ENCODE measurements at places on chromosomes 16 and 17.

GRCh38 chr17:81054308-81054707, 19.4 kb downstream of the BAIAP2 start:
- no peak for DNase-seq

DNA sequence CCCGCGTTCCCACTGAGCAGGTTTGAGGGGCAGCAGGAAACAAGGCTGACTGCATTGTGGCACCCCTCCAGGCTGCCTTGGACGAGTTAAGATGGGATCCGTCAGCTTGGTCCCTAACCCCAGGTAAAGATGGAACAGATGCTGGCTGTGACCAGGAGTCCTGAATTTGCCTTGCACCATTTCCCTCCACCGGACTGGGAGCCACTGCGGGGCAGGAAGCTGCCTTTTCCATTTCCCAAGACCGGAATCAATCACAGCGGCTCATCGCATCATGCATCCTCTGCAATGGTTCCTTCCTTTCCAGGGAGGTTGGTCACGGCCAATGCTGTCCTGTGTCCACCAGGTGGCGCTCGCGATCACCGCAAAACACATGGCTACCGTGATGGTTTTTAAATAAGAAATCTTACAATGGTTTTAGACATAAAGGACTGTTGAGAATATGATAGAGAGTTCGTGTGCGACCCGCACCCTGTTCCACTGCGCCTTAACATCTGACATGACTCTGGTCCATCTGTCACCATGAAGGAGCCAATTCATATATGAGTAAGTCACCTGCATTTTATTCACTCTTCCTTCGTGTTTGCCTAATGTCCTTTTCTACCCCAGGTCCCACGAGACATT, 6.8 kb upstream of the MEAK7 start:
- DNase-seq, result peak; percentile 92

DNA sequence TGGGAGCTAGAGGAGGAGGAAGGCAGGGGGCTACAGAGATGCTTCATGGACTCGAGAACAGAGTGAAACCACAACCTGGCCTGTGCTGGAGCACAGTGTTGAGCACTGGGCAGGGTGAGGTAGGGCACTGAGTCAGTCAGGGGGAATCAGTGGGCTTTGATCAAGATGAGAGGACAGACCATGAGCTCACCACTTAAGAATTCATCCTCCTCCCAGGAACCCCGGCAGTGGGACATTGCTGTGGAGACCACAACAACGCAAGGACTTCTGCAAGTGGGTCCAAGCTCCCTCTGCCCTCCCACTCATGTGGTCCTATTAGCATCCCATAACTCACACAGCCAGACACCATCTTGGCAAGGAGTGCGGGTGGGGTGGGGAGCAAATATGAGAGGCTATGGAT, 1.7 kb upstream of the CES5A start:
- no peak for DNase-seq

- DNase-seq, result no peak
These were observed 34.0 kb downstream of the TMEM132E start for GRCh38 chr17:34613064-34614019.

GRCh38 chr17:83013779-83014117, 65.7 kb upstream of the METRNL start:
- DNase-seq, result no peak

GRCh38 chr16:66534376-66534799, 15.5 kb downstream of the TK2 start:
- DNase-seq, result no peak

DNA sequence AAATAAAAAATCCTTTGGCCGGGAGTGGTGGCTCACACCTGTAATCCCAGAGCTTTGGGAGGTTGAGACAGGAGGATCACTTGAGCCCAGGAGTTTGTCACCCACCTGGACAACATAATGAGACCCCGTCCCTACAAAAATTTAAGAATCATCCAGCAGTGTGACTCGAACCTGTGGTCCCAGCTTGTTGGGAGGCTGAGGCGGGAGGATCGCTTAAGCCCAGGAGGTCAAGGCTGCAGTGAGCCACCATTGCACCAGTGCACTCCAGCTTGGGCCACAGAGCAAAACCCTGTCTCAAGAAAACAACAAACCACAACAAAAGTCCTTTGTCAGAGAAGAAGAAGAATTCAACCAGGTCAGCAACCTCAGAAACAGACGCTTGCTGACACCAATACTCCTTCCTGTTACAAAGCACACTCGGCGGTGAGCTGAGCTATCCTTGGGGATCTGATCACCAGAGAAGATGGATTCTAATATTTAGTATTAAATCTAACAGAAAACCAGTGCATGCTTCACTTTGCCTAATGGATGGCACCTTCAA, 12.9 kb upstream of the PVALEF start:
- DNase-seq, result no peak

- no peak for DNase-seq
These were observed 36.5 kb downstream of the GLP2R start for GRCh38 chr17:9862220-9862619.

GRCh38 chr17:4597975-4598374, 13.6 kb downstream of the SMTNL2 start:
- DNase-seq, result no peak

DNA sequence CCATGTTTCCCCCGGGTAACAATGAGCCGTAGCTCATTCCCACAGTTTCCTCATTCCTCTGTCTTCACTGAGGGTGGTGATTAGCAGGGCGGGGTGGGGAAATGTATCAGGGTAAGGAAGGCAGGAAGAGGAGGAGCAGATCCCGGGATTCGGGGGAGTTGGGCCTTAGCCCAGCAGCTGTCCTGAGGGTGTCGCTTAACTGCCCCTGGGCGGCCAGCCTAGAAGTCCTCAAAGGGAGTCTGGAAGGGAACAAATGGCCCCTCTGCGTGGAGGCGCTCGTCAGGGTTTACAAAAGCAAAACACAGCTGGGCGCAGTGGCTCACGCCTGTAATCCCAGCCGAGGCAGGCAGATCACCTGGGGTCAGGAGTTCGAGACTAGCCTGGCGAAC, 14.3 kb downstream of the MLYCD start:
- DNase-seq, result no peak

Data from activated naive CD8-positive, alpha-beta T cell treated with anti-CD3 and anti-CD28 coated beads, Interleukin-2, amount 10 ng/mL, durations not matched to agents 7 days and 5 days (primary cell).